ENCODE measurements at places on chromosomes 16 and 17.

DNA sequence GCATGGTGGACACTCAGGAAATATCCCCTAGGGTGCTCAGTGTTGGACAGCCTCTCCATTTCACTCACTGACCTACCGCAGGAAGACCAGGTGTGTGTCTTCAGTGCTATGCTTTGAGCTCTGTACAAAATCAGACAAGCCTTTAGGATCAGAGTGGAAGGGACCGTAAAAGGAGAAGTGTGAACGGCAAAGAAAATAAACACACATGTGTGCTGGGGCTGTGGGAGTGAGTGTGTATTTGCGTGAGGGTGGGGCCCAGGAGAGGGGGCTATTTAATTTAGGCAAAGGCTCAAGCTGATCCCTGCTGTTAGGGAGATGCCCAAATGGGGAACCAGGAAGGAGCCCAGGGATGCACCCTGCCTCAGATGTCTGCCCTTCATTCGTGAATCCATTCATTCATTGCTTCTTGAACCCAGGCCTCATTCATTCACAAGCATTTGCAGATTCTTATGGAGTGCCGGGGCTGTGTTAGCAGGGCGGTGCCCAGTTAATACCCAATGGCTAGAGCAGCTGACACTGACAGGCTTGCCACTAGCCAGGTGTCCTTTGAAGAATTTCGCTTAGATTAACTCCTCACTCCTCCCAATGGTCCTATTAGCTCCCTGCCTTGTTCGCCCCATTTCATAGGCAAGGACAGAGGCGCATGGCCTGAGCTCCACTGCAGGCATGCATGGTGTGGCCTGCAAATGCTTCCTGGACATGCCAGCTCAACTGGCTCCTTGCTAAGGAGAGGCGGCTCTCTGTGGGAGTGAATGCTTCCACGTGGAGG is 296.7 kb upstream of the FOXF1 start:
- DNase-seq, result no peak

GRCh38 chr16:74438492-74438979 is 17.3 kb upstream of the CLEC18B start:
- no peak for DNase-seq

- DNase-seq, result no peak
Observed at GRCh38 chr17:70420861-70421445, 251.6 kb downstream of the KCNJ2 start.

- peak; percentile 27 for DNase-seq
Observed at GRCh38 chr17:29733166-29733565, 110.5 kb upstream of the CORO6 start.

- no peak for DNase-seq
Observed at GRCh38 chr17:78577296-78577695, at the start of gene DNAH17. Gene DNAH17 (minus strand): TSS chr17:78577396. CDS start chr17:78575057, 2,339 bp downstream.

DNA sequence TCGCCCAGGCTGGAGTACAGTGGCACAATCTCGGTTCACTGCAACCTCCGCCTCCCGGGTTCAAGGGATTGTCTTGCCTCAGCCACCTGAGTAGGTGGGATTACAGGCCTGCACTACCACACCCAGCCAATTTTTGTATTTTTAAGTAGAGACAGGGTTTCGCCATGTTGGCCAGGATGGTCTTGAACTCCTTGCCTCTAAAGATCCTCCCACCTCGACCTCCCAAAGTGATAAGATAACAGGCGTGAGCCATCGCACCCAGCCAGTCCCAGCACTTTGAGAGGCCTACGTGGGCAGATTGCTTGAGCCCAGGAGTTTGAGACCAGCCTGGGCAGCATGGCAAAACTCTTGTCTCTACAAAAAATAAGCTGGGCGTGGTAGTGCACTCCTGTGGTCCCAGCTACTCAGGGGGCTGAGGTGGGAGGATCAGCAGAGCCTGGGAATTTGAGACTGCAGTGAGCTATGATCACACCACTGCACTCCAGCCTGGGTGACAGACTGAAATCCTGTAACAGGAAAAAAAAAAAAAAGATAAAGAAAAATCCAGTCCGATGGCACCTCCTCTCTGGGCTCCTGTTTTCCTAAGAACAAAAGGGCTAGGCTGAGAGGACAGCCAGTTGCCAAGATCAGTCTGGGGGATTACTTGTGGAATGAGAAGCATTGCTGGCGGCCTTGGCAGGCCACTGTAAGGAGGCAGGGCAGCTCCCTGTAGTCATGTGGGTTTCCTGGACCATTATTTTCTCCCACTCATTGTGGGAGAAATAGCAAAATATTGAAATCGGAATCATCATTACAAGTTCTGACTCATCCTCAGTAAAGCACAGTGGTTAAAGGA is 3.0 kb upstream of the PIPOX start:
- peak; percentile 28 for DNase-seq

- DNase-seq, result peak; percentile 3
Observed at GRCh38 chr16:84115919-84116719, 623 bp downstream of the MBTPS1 start.

GRCh38 chr17:79800325-79801155 is 3.7 kb upstream of the CBX8 start:
- DNase-seq, result peak; percentile 21

DNA sequence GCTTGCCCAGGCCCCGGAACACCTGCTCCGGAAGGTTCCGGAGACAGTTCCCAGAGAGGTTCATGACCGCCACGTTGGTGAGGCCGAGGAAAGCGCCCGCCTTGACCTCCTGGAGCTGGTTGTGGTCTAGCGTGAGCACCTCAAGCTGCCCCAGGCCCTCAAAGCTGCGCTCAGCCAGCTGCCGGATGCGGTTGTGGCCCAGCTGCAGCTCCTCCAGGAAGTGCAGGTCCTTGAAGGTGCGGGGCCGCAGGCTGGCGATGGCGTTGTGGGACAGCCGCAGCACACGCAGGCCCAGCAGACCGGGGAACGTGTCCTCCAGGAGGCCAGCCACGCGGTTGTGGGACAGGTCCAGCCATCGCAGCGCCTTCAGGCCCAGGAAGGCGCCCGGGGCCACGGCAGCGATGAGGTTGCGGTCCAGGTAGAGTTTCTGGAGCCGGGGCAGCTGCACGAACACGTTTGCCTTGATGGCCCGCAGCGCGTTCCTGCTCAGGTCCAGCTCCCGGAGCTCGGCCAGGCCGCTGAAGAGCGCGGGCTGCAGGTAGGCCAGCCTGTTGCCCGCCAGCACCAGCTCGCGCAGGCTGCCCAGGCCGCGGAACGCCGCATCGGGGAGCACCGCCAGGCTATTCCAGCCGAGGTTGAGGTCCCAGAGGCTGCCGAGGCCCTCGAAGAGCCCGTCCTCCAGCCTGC is 2.1 kb downstream of the IGFALS start:
- no peak for DNase-seq
